NAMALWA (cell line): ENCODE measurements at places on chromosomes 5 and 9.
A peak's percentile ranks its signal among the peaks of the same experiment; 100 is the strongest.

DNA sequence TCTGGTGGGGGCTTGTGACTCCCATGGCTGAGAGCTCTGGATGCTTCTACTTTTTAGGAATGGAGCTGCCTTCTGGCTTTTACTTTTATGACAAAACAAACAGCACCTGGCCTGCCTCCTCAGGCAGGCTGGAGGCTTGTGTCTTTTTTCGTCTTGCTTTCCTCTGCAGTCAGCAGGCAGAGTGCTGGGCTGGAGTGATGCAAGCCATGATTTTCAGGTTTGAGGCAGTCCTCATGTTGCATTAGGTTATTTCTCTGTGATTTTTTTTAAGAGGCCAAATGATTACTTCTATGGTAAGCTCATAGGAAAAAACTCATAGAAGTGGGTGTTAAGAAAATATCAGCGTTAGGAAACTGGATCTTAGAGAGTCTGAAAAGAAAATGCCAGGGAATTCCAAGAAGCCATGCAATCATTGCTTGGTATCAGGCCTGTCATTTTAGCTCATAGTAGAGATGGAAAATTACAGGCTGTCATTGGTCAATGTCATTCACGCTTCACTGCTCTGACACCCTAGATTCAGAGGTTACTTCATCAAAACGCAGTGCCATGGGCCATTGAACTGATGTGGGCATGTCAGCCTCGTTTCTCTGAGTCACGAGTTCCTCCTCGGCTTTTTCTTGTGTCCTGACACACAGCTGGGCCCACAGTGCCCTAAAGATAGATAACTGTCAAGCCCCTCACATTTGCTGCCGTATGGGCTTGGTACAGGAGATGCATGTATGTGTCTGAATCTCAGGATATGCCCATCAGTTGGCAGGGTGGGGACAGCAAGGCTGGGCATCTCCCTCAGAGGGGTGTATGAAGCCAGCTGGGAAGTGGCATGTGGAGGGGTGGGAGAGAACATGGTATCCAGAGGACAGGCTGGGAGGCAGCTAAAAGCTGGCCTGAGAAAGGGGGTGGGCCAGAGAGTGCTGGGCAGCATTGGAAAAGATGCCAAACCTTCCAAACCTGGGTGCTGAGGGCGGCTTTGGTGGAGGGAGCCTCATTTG lies 151.8 kb downstream of the HSPA4 start:
- peak; percentile 37 for DNase-seq

DNA sequence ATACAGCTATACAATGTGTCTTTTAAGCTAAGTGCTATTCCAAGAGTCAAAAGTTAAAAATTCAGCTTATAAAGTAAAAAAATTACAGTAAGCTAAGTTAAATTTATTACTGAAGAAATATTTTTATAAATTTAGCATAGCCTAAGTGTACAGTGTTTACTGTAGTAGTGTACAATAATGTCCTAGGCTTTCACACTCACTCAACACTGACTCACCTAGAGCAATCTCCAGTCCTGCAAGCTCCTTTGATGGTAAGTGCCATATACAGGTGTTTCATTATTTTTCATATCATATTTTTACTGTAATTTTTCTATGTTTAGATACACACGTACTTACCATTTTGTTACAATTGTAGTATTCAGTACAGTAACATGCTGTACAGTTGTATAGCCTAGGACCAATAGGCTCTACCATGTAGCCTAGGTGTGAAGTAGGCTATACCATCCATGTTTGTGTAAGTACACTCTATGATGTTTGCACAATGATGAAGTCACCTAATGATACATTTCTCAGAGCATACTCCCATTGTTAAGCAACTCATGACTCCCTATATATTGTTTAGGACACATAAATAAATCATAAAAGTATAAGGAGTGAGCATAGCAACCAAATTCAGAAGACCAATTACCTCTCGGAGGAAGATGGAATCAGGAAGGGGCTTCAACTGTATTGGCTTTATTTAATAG lies 165.1 kb upstream of the SLC30A5 start:
- no peak for DNase-seq

DNA sequence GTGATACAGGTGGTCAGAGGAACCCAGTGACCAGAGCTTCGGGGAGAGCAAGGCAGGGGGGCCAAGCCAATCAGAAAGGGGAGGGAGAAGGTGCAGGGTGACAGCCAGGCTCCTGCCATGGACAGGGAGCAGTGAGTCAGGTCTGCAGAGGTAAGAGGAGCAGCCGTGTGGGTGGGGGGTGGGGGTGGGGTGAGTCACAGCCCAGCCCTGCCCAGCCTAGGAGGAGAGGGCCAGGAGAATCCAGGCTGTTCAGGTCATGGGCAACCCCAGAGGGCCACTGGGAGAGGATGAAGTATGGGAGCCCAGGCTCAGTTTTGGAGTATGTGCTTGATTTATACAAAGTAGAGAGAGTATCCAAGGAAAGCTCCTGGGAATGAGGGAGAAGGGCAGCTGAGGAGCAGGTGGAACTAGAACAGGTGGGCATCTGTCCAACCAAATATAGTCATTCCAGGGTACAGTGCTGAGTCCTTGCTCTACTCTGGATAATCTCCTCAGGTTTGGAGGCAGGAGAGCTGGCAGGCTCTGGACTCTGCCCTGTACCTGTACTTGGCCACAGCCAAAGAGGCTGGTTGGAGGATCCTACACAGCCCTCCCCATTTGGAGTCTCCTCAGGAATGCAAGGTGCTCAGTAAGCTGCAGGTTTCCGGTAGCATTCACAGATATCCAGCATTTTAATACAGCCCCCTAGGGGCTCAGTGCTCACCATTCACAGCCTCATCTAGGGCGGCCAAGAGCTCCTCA lies 1.6 kb downstream of the HBEGF start:
- no peak for DNase-seq

GRCh38 chr5:138659121-138659520 lies 83.9 kb upstream of the HSPA9 start:
- DNase-seq: no peak

DNA sequence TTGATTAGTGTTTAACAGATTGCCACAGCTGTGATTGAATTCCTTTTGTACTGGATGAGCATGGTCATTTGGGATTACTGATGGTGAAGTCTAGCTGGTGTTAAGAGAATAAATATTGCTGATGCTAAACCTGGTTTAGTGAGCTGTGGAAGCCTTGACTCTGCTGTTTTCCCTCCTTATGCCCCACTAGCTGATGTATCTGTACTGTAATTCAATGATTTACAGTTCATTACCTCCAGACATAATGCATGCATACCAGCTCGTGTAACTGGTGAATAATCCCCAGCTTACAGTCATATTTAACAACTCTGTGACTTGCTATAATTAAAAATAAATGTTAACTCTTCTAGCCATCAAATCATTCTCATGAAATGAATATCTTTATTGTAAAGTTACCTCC lies 1.7 kb upstream of the CMYA5 start:
- no peak for DNase-seq

DNA sequence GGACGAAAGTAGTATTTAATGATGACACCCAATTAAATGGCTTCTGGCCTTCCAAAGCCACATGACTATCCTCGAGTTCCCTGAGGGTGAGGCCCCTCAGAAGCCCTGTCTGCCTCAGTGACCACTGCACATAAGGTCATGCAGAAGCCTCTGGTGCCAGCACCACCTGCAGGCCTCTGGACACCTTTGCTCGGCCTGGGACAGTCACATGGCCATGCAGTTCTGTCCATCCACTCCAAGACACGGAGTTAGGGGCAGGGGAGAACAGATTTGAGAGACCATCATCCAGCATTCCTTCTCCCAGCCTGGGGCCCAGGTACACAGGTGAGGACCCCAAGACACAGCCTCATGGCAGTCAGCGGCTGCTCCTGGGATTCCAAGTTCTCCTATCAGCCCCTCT lies 145.0 kb downstream of the ROR2 start:
- DNase-seq: no peak

GRCh38 chr9:77562019-77562748 lies 85.9 kb downstream of the GNA14 start:
- DNase-seq: no peak

DNA sequence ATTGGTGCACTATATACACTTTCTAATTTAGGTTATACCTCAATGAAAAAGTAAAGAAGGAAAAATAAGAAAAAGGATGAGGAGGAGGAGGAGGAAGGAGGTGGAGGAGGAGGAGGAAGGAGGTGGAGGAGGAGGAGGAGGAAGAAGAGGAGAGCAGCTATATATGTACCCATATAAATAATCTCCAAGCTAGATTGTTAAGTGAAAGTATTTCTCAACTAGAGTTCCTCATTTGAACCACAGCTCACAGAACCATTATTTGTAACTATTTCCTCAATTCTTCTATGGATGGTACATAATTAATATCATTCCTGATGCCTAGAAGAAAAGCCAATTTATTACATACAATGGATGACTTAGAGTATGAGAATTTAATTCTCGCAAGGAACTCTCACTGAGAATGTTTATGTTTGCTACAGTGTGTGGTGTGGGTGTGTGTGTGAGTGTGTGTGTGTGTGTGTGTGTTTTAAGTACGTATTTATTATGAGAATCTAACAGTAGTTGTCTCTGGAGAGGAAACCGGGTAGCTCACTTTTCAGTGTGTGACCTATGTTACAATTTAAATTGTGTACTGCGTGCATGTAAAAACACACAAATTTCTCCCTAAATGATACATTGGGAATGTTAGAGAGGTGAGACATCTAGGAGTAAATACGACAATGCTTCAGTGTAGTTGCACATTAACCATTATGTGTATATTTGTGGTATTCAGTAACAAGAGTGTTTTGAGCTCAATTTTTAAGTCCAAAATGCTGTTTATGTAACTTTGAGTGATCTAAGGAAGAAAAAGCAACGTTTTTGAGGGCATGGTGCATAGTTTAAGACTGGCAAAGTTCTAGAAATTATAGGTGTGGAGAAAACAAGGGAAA lies 20.2 kb upstream of the NREP start:
- no peak for DNase-seq

DNA sequence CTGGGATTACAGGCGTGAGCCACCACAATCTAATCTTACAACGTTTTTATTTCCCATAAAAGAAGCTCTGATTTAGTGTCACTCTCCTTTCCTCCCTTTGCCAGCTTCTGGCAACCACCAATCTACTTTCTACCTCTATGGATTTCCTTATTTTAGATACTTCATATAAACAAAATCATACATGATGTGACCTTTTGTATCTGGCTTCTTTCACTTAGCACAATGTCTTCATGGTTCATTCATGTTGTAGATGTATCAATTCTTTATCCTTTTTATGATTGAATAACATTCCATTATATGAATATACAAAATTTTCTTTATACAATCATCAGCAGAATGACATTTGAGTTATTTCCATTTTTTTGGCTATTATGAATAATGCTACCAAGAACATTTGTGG lies 9.7 kb upstream of the TRIO start:
- DNase-seq: no peak

GRCh38 chr9:113577525-113578261 lies 114.2 kb downstream of the RGS3 start:
- no peak for DNase-seq

DNA sequence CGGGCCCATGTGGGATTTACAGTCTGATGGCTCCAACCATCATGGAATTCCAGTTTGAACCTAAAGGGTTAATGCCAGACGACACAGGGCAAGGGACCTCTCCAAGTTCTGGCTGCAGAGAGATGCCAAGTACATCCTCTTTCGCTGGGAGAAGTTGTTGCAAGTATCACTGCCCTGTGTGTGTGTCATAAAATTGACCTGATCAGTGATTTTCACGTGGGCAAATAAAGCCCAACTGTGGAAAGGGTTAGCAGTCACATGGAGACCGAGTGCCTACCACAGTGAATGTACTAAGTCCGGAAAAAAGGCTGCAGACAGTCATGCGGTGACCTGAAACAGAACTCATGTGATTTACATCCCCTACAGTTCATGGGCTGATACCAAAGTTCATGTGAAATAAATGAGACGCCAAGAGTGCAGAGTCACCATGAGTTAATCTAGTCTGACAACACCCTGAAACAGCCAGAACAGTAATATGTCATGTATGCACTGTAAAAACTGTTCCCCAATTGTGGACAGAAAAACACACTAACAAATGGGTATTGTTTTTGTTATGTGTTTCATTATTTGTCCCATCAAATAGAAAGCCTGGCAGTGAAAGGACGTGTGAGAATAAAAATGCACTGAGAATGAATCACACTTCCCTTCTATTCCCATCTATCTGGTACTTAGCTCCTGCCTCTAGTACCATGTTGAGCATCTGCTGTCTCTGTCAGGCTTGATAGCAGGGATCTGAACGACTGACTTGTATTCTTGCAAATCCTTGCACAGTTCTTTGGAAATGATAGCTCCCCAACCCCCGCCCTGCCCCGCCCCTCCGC lies 115.7 kb downstream of the SUSD1 start:
- no peak for DNase-seq

DNA sequence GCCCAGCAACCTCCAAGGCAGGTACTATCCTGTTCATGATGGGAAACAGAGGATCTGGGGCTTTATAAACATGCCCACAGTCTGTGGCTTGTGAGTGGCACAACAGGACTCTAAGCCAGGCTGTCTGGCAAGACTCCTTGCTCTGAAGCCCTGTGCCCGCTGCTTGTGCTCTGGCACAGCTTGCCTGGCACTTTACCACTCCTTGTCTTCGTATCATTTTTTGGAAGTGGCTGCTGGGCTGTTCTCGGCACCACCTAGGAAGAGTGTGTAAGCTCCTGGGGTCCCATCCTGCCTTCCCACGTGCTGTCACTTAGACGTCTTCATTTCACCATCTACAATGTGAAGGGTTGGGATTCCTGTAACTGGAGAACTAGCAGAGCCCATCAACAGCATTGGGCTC lies 59.3 kb upstream of the GLRX start:
- no peak for DNase-seq

GRCh38 chr9:18747595-18747994 lies 273.6 kb downstream of the ADAMTSL1 start:
- no peak for DNase-seq

GRCh38 chr5:180291234-180291940 lies 496 bp downstream of the MAPK9 start:
- DNase-seq: peak; percentile 52

DNA sequence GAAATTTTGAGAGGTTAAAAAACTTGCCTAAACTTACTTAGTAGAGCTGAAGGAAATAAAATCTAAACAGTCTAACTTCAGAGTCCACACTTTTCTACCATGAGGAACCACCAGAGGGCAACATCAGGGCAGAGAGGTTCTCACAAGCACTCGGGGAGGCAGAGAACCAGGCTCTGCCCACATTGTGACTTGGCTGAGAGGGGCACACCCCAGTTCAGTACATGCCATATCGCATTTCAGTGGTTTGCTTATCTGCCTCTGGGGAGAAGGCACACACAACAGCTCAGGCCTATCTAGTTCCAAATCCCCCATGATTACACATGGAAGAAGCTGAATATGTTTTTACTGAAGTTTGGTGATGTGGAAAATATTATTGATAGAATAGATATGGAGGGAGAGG lies 49.2 kb downstream of the EQTN start:
- DNase-seq: peak; percentile 65

GRCh38 chr5:95780597-95780996 lies 41.9 kb downstream of the GLRX start:
- no peak for DNase-seq

DNA sequence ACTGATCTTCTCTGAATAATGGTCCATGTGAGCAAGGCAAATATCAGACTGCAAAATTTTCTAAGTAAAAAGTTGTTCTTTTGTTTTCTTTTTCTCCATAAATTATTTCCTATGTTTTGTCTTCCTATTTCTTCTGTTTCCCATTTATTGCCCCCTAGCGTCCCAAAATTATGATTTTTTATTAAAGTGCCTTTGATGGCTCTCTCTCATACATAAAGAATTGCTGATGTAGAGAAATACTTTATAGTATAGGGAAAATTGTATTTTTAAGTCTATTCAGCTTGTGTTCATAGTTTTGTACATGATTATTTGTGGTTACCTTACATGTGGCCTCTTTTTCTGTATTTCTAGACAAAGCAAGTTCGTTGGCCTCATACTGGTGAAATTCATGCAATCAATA lies 1031.2 kb downstream of the EFNA5 start:
- DNase-seq: peak; percentile 4

GRCh38 chr9:132369421-132369820 lies 14.6 kb upstream of the SETX start:
- no peak for DNase-seq
